Right ventricle myocardium superior (tissue), 1 donor: ENCODE measurements at places on chromosomes 2 and 18. TPM values are rescaled to one million over a fixed set of nuclear protein-coding genes. Genes with fewer than 3 reads are reported as not detected.

DNA sequence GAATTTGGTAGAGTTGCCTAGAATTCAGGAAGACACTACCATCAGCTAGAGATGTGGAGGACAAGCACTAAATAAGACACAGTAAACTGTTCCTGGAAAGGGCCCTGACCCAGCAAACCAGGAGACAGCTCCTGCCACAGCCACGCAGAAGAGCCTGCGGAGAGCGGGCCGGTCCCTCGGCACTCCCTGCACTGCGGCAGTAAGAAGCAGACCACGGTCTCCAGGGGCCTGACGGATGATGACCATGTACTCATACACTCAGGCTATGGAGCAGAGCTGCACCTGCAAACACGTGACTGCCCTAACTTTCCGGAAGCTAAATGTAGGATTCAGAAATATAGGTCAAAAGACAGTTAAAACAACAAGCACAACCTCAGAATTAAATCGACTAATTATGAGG, 72.9 kb downstream of the ZNF516 start:
- DNase-seq = no peak

GRCh38 chr2:223580951-223581350, 21.2 kb downstream of the SCG2 start:
- no peak for DNase-seq

CD8A gene
- 0.51 TPM for total RNA-seq

DNA sequence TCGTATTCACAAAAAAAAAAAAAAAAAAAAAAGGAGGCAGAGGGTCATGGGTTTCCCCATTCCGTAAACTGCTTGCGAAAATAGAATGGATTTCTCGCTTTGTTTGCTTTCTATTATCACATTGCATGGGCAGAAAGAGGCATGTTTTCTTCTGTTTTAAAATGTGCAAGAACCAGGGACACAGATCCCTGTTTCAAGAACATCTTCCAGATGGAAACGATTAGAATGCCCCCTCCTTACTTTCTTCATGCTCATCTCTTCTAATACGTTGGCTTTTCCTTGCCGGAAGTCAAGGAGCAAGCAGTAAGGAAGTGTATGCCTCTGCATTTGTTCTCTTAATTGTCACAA, 51.0 kb upstream of the ZNF516 start:
- no peak for DNase-seq

MRPL30 gene
- 36.0 TPM for total RNA-seq

DNA sequence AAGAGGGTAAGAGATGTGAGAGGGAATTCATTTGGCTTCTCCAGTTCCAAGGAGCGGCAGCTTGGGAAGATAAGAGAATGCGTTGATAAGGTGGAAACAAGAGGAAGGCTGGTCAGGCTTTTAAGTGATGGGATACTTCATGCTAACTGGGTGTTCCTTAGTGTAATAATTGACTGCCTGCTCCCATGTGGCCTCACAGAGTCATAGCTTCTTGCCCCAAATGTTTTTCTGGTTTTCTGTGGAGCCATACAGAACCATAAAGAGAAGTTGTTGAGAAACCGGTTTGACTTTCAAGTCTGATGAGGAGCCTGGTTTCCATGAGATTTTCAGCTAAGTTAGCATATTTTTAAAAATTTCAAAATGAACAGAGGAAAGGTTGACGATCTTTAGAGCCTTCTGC, 97.5 kb upstream of the ZFP36L2 start:
- no peak for DNase-seq

MARCHF4 gene
- not detected for total RNA-seq

DNA sequence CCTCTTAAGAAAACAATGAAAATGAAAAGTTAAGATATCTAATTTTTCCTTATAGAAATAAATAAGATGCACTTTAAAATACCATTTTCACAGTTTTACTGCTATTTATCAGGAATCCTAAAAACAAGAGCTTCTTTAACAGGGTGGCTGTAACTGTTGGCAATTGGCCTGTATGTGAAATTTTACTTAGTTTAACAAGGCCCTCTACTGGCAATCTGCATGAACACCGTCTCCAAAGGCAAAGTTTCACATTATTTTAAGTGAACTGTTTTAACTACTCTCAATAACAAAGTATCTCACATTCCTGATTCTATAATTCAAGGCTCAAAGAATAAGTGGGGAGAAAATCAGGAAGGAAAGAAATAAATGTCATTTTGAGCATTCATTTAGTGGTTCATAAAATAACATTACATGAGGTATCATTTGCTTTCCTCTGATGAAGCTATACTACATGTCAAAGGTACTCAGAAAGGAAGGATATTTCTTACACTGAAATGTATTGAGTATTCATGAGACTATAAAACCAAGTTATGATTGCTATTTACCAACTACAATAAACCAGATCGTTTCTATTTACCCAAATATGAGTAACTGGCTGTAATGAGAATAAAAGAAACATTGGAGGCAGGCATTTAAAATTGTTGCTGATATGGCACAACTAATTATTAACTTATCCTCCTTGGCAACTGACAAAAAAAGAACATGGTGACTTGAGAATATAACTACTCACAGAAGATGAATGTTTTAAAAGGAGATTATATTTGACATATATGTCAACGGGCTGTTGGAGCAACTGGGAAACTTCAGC, 7.0 kb downstream of the NCKAP5 start:
- DNase-seq = no peak

DNA sequence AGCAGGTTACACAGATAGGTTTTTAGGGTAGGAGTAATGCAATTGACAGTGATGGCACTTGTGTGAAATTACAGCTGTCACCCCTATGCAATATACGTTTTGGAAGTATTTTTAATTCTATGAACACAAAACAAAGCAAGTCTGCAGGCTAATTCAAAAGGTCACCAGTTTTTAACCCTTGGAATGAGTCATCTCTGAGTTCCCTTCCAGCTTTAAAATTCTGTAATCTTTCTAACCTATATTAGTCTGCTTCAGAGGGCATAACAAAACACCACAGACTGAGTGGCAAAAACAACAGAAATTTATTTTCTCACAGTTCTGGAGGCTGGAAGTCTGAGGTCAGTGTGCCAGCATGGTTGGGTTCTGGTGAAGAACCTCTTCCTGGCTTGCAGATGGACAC, 596.9 kb upstream of the HNMT start:
- DNase-seq = no peak

ROCK1 gene
- 31.4 TPM for total RNA-seq

DNA sequence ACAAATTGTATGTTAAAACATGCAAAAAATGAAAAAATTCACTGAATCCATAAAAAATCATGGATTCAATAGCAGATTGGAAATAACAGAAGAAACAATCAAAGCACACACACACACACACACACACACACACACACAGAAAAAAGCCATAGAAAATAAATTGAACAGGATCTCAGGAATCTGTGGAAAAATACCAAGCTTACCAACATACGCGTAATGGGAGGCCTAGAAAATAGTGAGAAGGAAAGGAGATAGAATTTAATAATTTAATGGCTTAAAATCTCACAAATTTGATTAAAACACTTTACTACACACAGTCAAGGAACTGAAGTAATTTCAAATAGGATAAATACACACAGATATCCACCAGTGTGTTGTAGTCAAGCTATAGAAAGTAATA, 1671.5 kb upstream of the PIK3C3 start:
- no peak for DNase-seq

- DNase-seq = no peak
Observed at GRCh38 chr2:85369500-85369899, 14.9 kb downstream of the ELMOD3 start.

PLB1 gene
- total RNA-seq = 1.8 TPM

DNA sequence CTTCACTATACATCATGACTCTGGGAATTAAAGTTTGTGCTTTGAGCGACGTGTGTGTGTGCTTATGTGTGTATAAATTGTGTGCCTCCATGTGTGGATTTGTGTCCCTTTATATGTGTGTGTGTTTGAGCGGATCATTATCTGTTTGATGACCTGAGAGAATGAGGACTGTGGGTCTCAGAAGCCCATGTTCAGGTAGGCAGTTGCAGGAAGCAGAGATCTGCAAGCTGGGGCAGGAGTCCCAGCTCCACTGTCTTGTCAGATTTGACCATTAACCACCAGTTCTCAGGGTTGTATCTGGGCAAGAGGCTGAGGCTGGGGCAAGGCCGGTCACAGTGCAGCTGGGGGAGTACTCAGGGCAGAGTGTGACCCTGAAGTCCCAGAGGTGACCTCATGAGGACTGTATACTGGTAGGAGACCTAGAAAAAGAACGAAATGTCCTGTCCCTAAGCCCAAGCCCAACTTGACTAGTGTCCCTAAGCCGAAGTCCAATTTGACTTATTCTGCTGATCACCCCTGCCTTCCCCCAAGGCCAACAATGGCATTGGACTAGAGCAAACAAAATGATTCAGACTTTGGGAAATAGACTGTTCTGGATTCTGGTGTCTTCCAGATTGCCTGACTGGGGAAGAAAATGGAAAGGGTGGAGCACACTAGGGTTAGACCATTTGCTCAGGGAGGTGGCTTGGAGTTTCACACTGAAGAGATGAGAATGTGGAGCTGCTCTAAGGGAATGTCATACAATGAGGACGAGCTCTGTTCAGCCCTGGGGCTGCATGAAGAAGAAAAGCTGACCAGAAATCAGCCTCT, 28.1 kb downstream of the RHOB start:
- DNase-seq = no peak

GRCh38 chr18:46469186-46469915, 187.7 kb downstream of the LOXHD1 start:
- no peak for DNase-seq

COLEC11 gene
- 2.9 TPM for total RNA-seq

DNA sequence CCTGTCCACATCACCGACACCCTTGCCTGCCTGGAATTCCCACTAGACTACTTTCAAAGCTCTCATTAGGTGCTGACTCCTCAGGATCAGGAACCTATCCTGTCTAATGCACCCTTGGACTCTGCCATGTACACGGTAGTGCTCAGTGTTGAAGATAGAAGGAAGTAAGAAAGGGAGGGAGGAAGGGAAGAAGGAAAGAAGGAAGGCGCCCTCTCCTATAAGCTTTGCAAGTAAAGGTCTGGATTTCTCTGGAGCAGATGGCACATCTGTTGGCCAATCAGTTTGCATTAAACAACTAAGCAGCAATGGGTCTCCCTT, 45.3 kb downstream of the SCTR start:
- DNase-seq = no peak

CPS1 gene
- total RNA-seq = 3.0 TPM

GRCh38 chr2:128423788-128424165, 105.1 kb upstream of the HS6ST1 start:
- DNase-seq = no peak

GRCh38 chr2:11749646-11750349, 3.4 kb downstream of the LPIN1 start:
- DNase-seq = no peak

ASB1 gene
- 69.8 TPM for total RNA-seq

- DNase-seq = no peak
Observed at GRCh38 chr2:52995424-52995823, 772.2 kb upstream of the CHAC2 start.

GRCh38 chr2:64419596-64420165, 34.3 kb upstream of the LGALSL start:
- no peak for DNase-seq

TMEM17 gene
- total RNA-seq = 1.7 TPM

- DNase-seq = no peak
Observed at GRCh38 chr18:78460558-78460957, 519.1 kb upstream of the SALL3 start.

DNA sequence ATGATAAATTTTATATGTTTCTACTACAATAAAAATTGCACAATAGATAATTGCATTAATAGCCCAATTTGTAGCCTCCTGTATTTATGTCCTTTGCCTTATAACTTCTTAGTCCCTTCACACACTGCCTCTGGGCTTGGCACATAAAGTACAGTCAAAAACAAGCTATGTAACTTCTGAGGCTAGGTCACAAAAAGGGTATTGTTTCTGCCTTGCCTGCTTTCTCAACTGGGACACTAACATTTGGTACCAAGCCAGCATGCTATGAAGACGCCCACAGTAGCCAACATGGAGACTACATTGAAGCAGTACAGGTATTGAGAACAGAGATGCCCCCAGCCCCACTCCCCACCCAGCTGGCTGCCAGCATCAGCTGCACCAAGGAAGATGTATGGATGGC, 5.4 kb upstream of the SLC3A1 start:
- no peak for DNase-seq

C1GALT1C1L gene
- total RNA-seq = 1.1 TPM

DNA sequence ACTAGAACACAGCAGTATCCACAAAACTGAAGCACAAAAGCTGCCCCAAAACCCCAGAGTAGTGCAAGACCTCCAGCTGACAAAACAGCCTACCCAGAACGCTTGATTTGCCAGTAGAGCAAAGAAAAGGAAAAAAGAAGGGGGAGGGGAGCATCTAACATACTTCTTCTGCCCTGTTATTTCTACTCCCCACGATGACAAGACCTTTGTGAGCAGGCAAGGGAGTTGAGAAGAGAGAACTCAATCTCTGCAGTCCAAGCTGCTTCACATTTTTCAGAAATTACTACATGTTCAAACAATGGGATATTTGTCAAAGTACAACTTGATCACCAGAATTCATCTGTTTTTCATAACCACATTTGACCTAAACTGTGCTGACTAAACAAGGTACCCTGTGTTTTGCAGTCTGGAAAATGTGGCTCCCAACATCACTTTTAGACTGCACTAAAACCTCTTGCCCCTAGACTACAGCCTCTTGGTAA, 286.7 kb downstream of the EXOC6B start:
- no peak for DNase-seq
